ENCODE measurements at places on chromosomes 13 and 19.

GRCh38 chr13:60435762-60436374 is 38.8 kb downstream of the TDRD3 start:
- no peak for DNase-seq

DNA sequence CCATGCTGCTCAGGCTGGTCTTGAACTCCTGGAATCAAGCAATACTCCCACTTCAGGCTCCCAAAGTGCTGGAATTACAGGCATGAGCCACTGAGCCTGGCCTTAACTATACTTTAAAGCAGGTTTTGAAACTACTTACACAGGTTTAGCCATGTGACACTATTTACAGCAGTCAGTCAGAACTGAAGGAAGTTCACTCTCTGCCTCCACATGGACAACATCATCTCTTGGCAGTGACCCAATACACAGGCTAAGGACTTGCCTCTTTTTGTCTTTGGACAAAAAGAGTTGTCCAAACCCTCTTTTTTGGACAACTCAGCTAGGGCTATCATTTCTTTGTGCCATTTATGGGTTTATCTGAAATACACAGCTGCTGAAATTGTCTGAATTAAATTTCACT is 89.0 kb upstream of the CLDN10 start:
- DNase-seq, result no peak

GRCh38 chr13:97027162-97027554 is 32.9 kb upstream of the OXGR1 start:
- no peak for DNase-seq

DNA sequence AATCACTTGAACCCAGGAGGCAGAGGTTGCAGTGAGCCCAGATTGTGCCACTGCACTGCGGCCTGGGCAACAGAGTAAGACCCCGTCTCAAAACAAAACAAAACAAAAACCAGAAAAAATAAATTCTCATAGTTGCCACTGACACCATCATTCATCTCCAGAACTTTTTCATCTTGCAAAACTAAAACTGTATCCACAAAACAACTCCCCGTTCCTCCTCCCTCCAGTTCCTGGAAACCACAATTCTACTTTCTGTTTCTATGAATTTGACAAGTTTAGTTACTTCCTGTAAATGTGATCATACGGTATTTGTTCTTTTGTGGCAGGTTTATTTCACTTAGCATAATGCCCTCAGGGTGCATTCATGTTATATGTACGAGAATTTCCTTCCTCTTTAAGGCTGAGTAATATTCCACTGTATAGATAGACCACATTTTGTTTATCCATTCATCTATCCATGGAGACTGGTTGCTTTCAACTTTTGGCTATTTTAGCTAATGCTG is 13.2 kb upstream of the ADGRE5 start:
- DNase-seq, result no peak

DNA sequence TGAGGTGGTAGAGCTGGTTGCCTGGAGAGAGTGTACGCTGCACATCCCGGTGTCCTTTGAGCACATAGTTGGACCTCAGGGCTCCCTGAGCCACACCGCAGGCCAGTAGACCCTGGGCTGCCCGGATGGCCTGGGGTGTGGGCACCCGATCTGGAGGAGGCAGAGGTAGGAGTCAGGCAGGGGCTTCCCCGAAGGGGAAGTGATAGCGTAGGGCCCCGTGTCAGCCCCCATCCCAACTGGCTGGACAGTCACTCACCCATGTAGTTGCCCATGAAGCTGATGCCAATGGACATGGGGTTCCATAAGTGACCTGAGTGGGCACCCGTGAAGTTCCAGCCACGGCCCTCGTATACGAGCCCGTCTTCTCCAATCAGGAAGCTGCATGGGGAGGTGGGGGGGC is 3.6 kb downstream of the PGLYRP1 start:
- no peak for DNase-seq

DNA sequence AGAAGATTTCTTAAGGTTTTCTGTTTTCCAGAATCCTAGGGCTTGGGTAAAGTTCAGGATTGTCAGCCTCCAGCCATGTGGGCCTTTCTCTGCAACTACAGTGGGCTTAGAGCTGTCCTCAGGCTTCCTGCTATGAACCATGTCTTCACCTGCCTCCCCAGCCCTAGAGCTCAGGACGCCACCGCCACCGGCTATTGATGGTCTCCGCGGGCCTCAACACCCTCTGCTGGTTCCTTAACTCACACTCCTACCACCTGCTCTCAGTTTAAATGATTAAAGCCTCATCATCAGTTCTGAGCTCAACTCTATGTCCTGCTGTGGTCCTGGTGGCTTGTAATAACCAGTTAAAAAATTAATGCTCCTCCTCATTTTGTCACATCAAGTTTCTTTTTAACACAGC is 221.0 kb downstream of the EFNB2 start:
- DNase-seq, result no peak

GRCh38 chr19:39264306-39265290 is 3.6 kb upstream of the IFNL2 start:
- DNase-seq, result no peak

- DNase-seq, result no peak
These were observed 44.2 kb downstream of the MBNL2 start for GRCh38 chr13:97266332-97266731.

DNA sequence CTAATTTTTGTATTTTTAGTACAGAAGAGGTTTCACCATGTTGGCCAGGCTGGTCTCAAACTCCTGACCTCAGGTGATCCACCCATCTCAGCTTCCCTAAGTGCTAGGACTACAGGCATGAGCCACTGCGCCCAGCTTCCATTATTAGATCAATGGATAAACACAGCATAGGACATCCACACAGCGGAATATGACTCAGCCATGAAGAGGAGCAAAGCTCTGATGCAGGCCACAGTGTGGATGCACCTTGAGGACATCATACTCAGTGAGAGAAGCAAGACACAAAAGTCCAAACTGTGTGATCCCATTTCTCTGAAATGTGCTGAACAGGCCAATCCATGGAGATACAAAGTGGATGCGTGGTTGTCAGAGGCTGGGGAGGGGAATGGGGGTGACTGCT is 4.9 kb upstream of the ZBTB7A start:
- DNase-seq, result no peak

- DNase-seq, result peak; percentile 50
These were observed at the start of gene ATG4D for GRCh38 chr19:10543420-10544241. Gene ATG4D, plus strand, starts transcription at chr19:10543904. Its CDS starts 187 bp downstream, at chr19:10544091.

DNA sequence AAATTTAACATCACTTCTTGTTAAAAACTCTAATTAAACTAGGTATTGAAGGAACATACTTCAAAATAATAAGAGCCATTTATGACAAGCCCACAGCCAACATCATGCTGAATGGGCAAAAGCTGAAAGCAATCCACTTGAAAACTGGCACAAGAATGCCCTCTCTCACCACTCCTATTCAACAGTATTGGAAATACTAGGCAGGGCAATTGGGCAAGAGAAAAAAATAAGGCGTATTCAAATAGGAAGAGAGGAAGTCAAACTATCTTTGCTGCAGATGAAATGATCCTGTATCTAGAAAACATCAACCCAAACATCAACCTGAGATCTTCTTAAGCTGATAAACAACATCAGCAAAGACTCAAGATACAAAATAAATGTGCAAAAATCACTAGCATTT is 15.6 kb upstream of the LILRB1 start:
- DNase-seq, result no peak

DNA sequence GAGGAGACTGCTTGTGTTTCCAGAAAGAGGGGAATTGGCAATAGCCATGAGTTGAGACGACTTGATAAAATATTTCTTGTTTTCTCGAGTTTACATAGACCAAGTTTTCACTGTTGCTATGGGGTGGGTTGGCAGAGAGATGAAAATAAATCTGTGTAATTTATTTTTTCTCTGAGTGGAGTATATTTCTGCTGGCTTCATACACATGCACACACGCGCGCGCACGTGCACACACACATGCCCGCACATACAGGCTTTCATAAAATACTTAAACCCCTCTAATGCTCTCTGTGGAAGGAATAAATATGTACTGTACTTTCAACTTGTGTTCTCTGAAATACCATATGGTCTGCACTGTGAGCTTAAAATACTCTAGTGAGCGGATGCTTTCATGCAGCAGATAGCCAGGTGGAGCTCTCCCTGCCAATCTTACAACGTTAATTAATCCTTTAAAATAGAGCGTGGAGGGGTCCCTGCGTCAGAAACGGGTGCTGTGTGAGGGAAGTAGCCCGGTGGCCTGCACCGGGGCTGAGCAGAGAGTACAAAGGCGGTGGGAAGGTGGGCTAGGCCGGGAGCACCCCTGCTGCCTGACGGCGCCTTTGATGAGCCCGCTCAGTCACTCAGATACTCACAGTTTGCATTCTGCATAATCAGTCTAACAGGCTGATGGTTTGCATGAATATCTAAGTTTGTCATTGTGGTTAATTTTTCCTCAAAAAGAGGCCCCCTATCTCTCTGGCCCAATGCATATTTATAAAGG is 44.1 kb downstream of the CCNE1 start:
- DNase-seq, result no peak

DNA sequence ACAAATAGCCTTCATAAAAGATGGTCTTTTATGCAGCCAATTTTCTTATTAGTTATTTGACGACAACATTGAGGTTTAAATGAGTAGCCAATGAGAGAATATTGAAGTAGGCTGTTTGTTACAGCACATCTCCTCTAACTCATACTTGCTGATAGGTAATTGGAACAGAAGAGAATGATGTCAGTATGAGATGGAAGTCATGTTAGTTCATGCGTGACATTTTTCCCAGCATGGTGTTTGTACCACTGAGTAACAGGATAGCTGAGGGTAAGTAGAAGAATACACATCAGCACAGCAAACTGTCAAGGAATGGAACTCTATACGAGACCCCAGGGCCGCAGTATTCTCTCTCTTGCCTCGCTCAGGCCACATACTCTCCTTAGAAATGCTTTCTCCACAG is 37.2 kb downstream of the COL4A2 start:
- no peak for DNase-seq

DNA sequence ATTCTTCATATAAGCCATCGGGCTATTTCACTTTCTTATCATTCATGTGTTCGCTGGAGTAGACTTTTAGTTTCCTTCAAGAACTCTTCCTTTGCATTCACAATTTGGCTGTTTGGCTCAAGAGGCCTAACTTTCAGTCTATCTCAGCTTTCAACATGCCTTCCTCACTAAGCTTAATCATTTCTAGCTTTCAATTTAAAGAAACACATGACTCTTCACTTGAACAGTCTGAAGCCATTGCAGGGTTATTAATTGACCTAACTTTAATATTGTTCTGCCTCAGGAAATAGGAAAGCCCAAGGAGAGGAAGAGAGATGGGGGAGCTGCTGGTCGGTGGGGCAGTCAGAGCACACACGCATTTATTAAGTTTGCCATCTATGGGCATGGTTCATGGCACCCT is 158.1 kb downstream of the SUCLA2 start:
- DNase-seq, result no peak

DNA sequence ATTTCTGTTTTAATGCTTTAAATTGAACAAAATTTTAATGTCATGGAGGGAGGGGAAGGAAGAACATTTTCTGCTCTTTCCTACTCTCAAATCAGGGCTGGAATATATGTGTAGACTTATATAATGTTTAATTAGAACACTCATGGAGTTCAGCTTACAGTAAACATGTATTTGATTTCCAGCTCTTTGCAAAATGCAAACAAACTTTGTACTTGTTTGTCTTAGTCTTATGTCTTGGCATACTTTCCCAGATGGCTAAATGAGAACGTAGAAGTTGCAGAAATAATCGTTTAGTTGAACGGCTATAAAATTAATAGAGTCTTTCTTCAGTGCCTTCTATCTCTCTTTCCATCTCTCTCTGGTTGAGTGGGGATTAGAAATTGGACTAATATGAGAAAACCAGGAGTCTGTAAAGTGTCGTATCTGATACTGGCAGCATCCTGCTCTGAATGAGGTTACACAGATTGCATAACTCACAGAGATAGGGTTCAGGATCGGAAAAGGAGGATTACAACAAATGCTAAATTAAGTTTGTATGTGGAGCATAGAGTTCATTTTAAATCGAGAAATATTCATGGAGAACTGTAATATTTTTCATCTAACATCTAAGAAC is 82.3 kb downstream of the FGF9 start:
- no peak for DNase-seq

DNA sequence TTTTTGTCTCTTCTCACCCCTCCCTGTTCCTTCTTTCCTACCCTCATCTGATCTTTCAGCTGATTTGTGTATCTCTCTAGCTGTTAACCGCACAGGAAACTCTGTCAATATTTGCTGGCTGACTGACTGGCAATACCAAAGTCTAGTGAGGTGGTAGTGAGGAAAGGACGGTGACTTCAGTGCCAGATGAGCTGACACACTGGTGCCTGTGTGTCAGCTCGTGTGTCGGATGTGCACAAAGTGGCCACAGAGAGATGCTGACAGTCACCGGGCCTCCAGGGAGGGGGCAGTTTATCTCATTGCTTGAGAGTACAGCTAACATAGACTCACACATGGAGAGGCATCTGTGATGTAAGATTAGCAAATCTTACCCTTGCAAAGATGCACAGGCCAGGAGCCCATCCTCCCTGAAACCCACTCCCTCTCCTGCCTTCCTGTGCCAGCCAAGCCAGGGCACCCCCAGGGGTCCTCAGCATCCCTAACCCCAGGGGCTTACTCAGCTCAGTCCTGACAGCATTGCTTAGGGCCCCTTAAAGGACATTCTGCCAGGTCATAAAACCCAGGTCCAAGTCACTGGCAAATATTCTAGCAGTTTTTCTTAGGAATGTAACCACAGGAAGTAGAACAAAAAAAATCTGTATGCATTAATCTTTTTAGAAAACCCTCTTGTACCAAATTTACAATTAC is 80.2 kb downstream of the SHISA2 start:
- DNase-seq, result no peak

- DNase-seq, result no peak
These were observed 246.3 kb upstream of the RFC3 start for GRCh38 chr13:33571618-33572017.

GRCh38 chr13:106357198-106357597 is 178.3 kb downstream of the EFNB2 start:
- no peak for DNase-seq

DNA sequence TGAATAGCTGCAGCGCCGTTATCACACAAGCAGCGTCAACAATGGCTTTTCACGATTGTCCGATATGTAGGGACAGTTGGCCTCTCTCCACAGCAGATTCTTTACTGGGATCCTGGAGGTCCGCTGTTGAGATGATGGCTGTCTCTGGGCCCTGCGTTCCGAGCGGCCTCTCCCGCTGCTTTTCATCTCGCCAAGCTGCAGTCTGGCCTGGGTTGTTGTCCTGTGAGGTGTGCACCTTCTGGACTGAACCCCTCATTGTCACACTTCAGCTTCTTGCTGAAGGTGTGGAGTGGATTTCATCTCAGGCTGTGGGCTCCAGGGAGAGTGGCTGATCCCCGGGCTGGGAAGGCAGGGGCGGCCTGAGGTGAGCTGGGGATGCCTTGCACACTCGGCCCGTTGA is 9.6 kb downstream of the UPF1 start:
- DNase-seq, result no peak

- no peak for DNase-seq
These were observed 479.1 kb upstream of the MIR17HG start for GRCh38 chr13:90868321-90868920.

GRCh38 chr19:55098716-55099556 is 18.5 kb downstream of the PPP1R12C start:
- no peak for DNase-seq
